ENCODE measurements at places on chromosomes 11 and 22. TPM values are rescaled to one million over a fixed set of nuclear protein-coding genes. Genes with fewer than 3 reads are reported as not detected.

OR51B5 gene
- polyA plus RNA-seq = not detected

GRCh38 chr11:59097113-59097708 is 9.8 kb upstream of the FAM111B start:
- DNase-seq = peak; percentile 23

DNA sequence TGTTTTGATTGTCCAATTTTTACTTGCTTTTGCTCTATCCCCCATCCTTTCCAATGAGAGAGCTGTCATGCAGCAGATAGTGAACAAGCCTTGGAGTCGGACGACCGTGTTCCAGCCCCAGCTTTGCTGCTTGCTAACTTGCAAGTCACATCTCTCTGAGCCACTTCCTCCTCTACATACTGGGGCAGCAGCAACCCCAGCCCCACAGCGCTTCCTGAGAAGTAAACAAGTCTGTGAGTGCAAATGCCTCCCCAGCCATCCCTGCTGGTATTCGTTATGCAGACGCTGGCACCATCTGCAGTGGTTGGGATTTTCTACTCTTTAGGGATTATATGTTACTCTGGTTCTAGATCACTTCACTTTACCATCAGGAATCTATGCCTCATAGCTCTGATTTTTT is 35.0 kb downstream of the TPBGL start:
- no peak for DNase-seq

MIF gene
- 474 TPM for polyA plus RNA-seq

DNA sequence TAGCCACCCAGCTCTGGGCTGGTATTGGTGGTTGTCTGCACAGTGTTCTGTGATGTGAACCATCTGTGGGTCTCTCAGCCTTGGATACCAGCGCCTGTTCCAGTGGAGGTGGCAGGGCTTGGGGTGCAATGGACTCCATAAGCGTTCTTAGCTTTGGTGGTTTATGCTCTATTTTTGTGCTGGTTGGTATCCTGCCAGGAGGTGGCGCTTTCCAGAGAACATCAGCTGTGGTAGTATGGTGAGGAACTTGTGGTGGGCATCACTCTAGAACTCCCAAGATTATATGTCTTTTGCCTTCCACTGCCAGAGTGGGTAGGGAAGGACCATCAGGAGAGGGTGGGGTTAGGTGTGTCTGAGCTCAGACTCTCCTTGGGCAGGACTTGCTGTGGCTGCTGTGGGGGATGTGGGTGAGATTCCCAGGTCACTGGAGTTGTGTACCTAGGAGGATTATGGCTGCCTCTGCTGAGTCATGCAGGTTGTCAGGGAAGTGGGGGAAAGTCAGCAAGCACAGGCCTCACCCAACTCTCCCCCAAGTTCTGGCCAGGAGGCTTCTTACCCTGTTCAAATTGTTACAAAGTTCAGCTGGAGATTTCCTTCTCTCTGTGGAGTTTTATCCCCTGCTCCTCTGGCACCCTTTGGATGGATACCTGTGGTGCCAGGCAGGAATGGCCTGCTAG is 47.2 kb downstream of the MRGPRX2 start:
- no peak for DNase-seq

DNA sequence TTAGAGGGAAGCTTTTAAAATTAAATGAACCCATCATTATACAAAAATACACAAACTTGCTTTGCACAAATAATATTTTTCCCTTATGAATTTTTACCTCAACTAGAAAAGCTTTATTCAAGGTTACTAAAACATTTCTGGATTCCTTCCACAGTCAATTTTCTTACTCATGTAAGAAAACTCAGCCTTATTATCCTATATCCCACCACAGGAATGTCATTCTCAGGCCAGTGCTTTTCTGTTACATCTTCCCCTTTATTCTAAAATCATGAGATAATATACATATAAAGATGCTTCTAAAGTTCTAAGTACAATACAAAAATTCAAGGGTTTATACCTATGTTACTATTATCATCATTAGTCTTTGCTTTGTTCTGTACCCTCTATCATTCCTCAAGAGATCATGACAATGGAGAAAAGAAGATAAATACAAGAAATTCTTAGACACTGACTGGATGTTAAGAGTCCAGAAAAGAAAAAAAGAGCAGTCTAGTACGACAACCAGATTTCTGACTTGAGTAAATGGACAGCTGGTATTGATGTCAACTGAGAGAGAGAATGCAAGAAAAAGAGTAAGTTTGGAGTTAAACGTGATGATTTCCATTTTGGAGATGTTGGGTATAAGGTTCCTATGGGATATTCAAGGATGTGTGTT is 60.3 kb downstream of the MTMR2 start:
- DNase-seq = no peak
